ENCODE measurements at places on chromosomes 1 and 21.

GRCh38 chr21:39633770-39634181 is 21.0 kb downstream of the B3GALT5 start:
- no peak for DNase-seq

- DNase-seq: no peak
Observed at GRCh38 chr1:162562470-162562828, 927 bp downstream of the UAP1 start.

- DNase-seq: no peak
Observed at GRCh38 chr1:22722901-22723550, 12.4 kb downstream of the EPHB2 start.

DNA sequence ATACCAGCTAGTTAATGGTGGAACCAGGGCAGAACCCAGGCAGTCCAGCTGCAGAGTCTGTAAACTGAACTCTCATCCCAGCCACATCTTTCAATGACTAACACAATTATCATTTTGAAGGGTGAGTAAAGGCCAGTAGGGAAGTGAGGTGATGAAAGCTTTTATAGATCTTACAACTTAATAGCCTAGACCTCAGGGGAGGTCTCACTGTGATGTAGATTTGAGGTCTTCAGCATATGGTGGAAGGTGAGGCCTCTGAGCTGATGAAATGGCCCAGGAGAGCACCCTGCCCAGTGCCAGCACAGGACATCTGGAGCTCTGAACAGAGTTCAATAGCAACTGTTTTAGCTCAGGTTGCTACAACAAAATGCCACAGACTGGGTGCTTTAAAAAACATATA is 44.8 kb upstream of the POU2F1 start:
- DNase-seq: no peak

- DNase-seq: no peak
Observed at GRCh38 chr21:41168391-41169257, 664 bp downstream of the BACE2 start.

DNA sequence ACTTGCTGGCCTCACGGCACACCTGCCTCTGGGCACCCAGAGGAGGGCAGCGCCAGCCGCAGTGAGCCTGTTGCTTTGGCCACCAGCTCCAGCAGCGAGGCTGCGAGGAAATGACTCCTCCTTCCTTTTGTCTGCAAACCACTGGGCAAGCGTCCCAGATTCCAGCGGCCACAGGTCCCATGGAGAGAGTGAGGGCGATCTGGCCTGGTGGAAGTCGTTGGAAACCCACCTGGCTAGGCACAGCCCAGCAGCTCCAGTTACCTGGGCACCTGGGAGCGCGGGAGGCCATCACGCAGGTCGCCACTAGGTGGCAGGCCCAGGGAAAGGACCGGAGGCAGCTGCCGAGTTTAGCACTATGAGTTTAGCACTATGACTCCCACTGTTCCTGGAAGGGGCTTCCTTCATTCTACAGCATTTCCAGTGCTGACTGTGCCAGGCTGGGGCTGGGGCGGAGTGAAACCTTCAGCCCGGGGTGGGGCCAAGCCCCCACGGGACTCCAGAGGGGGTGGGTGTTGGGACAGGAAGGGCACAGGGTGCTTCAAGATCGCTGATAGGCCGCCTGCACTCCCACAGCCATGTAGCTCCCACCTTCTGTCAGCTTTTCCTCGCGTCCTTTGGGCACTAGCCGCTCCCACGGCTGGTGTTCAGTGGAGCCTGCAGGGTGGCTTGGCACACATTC is 1.1 kb upstream of the ESPN start:
- DNase-seq: peak; percentile 75

DNA sequence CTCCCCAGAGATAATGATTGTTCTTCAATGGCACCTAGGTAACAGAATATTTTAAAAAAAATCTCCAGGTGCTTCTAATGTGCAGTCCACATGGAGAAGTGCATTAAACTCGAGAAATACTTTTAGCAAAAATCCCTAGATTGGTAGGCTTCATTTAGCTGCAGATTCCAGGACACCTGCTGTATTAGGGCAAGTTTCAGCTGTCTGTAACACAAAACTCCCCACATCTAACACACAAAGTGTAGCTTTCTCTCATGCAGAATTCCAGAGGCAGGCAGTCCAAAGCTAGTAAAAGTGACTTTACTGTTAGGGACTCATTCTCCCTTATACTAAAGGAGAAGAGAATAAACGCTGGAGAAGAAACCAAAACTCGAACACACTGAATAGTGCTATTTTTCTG is 1414.3 kb upstream of the B3GALT2 start:
- no peak for DNase-seq

- no peak for DNase-seq
Observed at GRCh38 chr1:230049731-230050130, 17.3 kb upstream of the GALNT2 start.

- DNase-seq: no peak
Observed at GRCh38 chr21:15688016-15688415, 41.8 kb upstream of the USP25 start.

- DNase-seq: no peak
Observed at GRCh38 chr1:17732475-17732874, 22.7 kb upstream of the ACTL8 start.

DNA sequence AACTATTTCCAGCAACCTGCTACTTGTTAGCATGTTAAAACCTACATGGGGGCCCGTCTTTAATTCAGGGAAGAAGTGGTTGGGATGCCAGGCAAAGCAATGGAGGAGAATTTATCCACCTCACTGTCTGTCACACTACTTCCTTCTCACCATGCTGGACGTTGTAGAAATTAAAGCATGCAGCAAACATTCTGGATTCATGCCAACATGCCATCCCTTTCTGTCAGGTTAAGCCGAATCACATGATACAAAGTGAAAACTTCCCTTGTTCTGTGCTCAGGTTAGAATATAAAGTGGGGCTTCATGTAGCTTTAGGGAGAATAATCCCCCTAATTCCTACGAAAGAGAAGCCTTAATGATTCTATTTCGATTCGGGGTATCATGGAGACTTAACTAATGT is 95.5 kb downstream of the ERG start:
- DNase-seq: no peak

DNA sequence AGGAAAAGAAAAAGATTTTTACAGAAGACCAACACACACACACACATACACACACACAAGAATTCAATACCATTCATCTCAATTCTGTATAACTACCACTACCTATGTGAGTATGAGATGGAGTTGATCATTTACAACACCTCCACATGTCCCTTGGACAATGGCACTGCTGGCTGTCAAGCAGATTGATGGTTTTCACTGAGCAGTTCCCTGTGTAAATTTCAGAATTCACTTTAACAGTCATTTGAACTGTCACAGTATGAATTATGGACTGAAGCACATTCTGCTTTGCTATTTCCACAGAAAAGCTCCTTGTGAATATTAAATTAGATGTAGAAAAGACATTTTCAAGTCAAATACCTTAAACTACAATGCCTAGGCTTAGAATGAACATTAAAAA is 14.3 kb downstream of the KCNT2 start:
- DNase-seq: no peak

DNA sequence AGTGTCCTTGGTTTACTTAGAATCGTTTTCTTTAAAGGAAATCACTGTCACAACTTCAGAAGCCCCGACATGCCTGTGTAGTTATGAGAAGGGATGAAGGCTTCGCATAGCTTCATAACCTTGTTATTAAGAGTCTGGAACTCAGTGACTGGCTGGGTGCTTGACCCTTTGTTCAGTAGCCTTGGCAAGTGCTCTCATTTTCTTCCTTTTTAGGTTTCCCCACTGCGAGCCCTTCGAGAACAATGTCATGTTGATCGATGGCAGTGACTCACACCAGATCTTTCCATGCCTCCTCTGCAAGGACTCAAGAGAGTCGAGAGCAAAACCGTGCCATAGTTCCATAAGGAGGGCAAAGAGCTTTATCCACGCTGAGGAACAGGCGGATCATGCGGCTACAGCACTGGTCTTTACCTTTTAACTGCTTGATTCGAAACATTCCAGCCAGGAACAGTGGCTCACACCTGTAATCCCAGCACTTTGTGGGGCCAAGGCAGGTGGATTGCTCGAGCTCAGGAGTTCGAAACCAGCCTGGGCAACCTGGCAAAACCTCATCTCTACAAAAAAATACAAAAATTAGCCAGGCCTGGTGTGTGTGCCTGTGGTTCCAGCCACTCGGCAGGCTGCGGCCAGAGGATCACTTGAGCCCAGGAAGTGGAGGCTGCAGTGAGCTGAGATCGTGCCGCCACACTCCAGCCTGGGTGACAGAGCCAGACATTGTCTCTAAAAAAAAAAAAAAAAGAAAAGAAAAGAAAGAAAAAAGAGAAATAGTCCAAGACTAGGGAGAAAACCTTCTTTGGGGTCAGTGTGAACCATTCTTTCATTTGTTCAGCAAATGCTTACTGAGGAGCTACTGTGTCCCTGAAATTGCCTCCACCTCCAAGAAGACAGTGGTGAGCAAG is 95.4 kb upstream of the ERRFI1 start:
- no peak for DNase-seq

GRCh38 chr1:19169642-19170041 is 40.4 kb downstream of the UBR4 start:
- DNase-seq: no peak

DNA sequence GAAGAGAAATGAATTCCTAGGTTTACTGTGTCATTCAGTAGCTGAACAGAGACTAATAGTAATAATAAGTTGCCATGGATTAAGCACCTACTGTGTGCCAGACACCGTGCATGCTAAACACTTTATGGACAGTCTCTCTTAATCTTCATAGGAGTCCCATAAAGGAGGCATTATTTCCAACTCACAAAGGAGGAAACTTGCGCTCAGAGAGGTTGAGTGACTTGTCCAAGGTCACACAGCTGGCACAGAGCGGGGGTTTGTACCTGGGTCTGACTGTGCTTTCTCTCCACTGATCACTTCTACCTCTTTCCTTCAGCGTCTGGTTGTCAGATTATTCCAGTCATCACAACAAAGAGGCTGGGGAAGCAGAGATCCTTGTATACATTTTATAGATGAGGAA is 91.3 kb downstream of the KIRREL1 start:
- DNase-seq: no peak

GRCh38 chr1:225389843-225390242 is 38.0 kb downstream of the LBR start:
- no peak for DNase-seq

DNA sequence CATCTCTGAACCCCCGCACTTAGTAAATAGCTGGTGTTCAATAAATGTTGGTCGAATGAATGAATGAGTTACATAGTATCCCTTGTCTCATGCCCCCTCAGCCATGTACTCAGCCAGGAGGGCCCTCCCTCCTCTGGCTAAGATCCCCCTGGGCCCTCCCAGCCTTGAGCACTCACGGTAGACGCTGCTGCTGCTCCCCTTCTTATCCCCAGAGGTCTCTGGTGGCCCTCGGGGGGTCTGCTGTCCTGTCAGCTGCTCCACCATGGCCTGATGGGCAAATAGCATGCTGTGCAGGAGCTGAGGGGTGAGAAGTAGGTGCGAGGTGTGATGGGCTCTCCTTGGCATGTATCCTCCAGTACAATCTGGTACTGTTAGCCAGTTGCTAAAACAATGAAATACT is 1.9 kb downstream of the ETV3L start:
- DNase-seq: no peak

DNA sequence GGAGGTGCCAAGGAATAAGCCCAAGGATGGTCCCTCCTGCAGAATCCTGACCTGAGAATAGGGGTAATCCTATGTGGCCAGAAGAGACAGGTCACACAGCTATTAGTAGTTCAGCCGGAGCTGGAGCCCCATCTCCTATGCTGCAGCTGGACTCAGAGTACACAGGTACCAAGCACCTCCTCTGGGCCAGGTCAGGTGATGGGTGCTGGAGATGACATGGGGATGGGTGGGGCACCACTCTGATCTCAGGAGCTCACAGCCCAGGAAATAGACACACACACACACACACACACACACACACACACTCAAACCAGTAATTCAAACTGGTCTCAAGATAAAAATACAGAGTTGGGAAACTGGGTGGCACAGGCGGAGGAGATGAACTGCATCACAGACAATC is 54.2 kb upstream of the SSBP3 start:
- DNase-seq: peak; percentile 80

DNA sequence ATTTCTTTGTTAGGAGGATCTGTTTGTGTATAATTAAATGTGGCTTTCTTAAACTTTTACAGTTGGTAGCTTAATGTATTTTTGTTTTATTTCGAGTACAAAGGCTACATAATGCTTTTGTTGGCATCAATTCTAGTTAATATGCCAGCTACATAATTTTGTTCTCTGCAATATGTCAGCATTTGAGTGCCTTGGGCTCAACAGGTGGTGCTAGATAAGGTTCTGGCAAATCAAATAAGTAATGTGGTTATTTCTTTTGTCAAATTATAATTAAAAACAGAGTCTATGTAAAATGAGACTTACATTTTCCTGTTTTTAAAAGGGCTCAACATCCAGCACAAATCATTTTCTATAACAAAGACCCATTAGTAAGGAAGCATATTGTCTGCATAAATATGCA is 410.6 kb upstream of the NR5A2 start:
- no peak for DNase-seq

DNA sequence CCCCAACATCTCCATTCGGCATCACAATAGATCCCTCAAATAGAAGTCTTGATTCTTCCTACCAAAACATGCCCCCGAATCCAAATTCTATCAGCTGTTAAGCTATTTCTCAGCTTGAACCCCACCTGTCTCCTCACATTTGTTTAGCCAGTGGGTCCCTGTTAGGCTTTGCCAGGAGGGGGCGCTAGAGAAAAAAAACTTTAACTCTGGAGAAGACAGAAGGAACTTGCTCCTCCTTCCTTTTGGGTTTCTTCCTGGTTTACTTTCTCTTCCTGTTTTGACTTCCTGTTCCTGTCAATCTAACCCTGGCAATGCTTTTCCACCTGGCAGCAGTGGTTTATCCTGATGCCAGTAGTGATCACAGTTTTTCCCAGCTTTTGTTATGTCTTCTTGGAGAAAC is 95.6 kb upstream of the KCNK1 start:
- DNase-seq: peak; percentile 0

GRCh38 chr21:30997541-30997940 is 40.7 kb downstream of the KRTAP19-8 start:
- DNase-seq: no peak

DNA sequence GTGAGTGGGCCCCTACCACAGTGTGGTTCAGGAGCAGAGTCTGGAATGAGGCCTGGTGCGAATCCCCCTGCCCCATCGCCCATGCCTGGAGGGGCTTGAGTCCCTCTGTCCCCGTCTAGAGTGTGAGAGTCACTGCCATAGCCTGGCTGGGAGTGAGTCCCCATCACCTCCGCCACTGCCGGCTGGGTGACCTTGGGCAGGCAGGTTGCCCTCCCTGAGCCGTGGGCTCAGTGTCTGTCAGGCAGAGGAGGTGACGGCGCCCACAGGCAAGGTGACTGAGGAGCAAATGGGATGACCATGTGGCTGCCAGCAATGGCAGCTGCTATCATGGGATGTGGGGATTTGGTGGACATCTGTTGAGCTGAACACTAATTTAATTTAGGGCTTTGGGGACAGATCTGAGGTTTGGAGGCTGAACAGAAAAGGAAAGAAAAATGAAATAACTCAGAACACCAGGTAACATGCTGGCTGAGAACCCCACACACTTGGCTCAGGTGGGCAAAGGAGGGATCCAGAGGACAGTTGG is 38.1 kb upstream of the GPR153 start:
- no peak for DNase-seq
